ENCODE measurements at places on chromosomes 1 and 21.
A peak's percentile ranks its signal among the peaks of the same experiment; 100 is the strongest.

DNA sequence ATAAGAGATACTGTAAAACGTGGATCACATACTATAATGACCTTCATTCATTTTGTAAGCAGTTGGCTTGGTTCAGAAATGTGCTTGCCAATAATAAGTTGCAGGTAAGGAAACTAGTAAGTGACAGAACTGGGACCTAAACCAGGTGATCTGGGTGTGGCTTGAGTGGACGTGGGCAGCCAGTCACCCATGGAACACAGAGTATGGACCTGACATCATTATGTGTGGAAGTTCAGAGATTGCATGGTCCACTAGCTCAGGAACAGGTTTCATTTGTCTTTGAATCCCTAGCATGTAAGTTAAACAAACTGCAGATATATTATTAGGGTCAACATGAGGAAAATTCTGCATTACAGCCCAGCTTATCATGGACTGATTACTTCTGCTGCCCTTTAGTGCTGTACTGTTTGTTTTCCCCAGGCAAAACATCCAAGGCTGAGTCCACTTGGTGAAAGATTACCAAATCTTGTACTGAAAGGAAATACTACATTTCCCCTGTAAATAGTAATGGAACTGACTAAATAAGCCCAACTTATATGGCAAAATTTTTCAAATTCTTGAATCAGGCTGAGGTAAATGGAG, 327.3 kb upstream of the SGIP1 start:
- DNase-seq, result no peak

- no peak for DNase-seq
Measured at GRCh38 chr21:45954261-45954660, 27.3 kb upstream of the COL6A1 start.

DNA sequence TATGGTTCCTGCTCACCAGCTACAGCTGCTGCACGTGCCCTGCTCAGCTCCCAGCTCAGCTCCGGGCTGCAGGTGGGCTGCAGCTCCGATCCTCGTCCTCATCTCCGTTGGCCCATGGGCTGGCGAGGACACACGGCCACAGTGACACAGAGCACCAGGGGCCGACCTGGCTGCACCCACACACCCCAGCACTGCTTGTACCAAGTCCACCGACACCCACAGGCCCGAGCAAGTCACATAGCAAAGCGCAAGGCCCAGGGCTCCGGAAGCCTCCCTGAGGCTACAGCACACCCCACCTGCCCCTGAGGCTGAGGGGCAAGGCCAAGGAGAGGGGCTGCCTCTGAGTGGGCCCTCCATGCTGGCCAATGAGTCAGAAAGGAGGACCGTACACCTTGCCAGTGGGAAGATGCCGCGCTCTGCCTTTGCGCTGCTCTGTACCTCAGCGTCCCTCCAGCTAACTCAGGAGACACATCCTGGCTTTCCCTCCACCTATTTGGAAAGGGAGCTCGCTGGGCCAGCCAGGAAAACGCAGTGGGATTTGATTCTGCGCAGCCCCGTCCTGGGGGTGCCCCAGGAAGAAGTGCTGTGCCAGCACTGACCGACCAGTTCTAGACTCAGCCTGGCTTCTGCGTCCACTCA, 124.8 kb downstream of the SIK1 start:
- no peak for DNase-seq

GRCh38 chr1:192933744-192934143, 124.9 kb downstream of the RGS2 start:
- DNase-seq, result no peak

DNA sequence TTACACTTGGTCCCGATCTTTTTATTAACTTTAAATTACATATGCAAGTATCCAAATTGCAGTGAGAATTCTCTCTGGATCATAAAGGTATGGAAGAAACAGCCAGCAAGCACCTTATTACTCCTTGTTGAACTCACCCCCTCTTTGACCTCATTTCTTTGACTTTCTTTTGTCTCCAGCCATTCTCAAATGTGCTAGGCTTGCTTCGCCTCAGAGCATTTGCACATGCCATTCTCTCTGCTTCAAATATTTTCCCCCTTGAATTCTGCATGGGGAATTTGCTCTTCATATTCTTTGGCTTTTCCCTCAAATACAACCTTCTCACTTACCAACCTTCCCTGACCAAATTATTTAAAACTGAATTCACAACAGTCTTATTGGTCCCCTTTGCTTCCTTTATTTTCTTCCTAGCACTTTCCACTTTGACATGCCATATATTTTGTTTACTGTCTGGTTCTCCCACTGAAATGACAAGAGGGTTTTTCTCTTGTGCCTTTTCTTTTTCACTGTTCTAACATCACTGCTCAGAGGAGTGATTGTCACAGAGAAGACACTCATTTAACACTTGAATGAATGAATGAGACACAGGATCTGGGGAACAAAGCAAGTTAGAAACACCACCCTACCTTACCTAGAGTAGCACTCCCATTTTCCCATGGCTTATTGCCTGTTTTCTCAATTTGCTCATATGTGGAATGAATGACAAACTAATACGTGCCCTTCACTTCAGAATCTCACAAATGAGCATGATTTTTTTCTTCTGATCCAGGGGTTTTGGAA, 1.4 kb upstream of the PGBD2 start:
- no peak for DNase-seq

- no peak for DNase-seq
Measured at GRCh38 chr1:242524571-242525359, at the start of gene PLD5. Gene PLD5, minus strand, starts transcription at chr1:242524697.

DNA sequence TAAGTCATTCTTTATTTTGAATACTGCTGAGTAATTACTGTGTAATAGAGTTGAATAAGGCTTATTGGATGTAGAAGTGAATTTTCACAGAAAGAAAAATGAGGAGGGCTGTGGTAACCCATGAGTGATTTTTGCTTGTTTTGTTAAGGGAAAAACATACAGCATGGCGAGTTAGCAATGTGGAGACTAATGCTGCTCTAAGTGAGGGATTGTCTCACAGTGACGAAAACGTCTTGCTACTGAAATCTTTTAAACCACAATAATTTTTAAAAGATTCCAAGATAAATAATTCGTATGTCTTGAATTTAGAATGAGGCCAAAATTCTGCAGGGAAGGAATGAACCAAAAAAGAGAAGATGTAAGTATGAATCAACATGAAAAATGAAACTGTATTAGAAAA, 16.2 kb upstream of the PLA2G4A start:
- DNase-seq, result no peak

- DNase-seq, result no peak
Measured at GRCh38 chr1:202411422-202411821, 62.9 kb downstream of the PPP1R12B start.

GRCh38 chr1:165062346-165062745, 294.2 kb downstream of the LMX1A start:
- no peak for DNase-seq

DNA sequence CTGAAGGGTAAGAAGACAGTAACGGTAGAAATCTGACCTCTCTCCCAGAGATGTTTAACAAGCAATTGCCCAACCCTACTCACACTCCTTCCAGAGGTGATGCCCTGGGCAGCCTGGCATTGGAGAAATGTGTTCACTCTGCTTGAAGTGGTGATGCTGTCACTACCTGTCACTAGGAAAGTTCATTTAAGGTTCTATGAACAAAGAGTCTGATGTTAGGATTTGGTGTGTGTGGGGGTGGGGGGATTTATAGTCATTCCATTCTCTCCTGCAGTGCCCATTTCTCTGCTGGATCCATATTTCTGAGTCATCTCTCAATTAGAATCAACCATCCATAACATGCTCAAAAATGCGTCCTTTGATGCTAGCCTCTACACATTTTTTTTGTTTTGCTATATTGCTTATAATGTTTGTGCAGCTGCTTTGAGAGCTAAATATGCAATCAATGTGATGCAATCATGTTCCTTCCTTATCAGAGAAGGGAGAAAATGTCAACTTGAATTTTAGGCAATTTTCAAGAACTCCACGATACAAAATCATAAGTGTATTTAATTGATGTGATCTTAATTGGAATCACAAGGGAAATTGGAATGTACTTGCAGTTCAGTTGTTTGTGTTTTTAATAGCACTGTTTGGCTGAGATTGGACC, 173.9 kb downstream of the DUSP10 start:
- DNase-seq, result no peak

DNA sequence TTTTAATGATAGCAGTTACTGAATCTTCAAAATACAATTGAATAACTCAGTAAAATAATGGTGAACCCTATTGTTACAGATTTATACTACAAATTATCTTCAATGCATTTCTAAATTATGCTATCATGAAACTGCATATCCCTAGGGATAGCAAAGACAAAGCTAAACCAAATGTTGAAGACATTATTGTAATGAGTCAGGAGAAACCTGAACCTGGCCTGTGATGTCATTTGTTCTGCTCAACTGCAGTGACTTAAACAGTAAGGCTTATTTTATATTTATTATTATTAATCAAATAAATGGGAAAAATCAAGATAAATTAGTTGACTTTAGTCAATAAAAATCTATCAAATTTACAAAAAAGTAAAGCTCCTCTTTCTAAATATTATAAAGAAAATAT, 100.3 kb downstream of the UCHL5 start:
- no peak for DNase-seq

DNA sequence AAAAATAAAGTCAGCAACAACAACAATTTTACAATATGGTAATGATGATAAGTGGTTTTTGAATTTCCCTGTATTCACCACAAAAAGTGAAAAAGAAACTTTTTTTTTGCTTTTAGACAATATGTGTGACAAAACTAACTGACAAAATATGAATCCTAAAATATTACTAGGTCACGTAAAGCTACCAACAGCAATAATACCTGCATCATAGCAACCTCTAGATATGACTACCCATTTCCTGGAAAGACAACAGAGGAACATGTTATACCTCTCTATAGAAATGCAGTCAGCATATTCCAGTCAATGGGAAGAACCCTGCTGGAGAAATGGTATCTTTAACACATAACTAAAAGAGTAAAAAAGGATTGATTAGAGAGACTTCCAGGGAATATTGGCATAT, 73.7 kb downstream of the PDE4B start:
- peak; percentile 84 for DNase-seq

DNA sequence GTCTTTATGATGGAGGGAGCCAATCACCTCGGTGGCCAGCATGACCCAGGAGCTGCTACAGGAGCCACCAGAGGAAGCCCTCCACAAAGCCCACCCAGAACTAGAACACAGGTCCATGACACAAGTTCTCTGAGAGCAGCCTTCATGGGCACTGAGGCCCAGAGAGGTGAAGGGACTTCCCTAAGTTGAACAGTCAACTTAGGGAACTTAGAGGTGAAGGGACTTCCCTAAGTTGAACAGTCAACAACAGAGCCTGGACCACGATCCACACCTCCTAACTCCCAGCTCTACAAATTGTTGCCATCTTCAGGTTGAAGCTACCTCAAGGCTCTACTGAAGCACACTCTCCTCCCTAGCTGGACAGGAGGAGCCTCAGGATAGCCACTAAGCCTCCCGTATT, 132.7 kb downstream of the CCDC185 start:
- DNase-seq, result no peak

DNA sequence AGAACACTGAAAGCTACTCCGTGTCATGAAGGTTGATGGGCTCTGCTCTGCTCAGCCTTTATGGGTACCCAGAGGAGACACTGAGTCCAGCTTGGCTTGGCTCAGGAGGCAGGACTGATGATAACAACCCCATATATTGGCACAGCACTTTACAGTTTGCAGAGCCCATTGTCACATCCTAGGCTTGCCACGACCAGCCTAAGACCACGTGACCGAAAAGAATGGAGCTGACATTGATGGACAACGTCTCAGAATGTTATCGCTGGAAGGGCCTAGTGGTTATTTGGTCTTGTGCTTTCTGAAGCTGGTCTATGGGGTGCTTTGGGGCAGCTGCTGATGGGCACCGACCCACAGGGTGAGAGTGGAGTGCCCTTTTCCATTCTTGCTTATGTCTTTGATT, 72.9 kb upstream of the RUNX3 start:
- no peak for DNase-seq

DNA sequence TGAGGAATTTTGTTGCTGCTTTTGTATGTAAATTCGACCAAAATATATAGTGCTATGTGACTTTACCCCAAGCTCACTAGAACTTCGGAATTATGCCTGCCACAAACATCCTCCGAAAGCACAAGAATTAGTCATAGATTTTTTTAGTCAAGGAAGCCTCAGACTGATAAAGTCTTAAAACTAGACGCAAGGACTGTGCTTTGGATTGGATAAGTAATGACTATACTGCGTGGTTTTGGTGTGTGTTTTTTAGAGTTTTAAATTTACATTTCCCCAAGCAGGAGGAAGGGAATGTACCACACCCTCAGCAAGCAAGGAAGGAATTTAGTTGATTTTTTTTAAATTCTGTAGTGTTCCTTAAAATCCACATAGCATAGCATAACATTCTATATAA, 10.3 kb downstream of the WLS start:
- DNase-seq, result no peak

GRCh38 chr1:234624724-234625117, 14.7 kb upstream of the IRF2BP2 start:
- no peak for DNase-seq

GRCh38 chr21:43853851-43854772, 10.9 kb upstream of the AGPAT3 start:
- DNase-seq, result no peak

DNA sequence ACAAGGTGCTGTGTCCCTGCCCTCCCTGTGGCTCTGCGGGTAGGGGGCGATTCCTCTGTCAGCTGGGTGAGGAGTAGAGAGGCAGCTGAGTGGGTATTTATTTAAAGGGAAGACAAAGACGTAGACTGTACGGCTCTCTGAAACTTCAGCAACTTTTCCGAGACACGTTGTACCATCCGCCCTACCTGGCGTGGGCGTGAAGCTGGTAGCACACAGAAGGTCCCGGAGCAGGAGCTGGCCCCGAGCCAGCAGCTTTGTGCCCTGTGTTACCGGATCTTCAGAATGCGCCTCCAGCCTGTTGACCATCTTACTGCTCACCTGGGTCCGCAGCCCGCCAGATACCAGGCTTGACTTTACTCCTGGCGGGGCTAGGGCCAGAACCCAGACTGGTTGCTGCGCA, 34.9 kb downstream of the PRKCZ start:
- no peak for DNase-seq

DNA sequence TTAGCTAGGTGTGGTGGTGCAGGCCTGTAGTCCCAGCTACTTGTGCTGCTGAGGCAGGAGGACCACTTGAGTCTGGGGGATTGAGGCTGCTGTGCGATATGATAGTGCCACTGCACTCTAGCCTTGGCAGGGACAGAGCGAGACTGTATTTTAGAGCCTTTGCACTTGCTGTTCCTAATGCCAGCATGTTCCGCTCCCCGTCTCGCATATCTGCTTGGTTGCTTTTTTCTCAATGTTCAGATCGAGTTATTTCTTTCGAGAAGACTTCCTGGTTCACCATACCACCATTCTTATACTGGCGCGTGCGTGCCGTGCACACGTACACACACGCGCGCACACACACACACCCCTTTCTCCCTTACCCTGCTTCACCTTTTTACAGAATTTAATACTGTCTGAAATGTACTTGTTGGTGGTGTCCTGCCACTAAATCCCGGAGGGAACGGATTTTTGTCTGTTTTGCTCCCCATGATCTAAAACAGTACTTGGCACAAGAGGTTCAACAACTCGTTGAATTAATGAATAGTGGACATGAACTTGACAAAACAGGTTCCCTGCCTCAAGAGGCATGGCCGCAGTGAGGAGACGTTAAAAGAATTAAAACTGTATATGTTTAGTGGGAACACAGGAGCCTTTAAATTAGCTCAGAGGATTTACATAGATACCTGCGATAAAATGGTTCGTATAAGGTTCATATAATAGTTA, 1.1 kb upstream of the RPRD2 start:
- no peak for DNase-seq

Data from T-helper 2 cell (primary cell).